Stimulated activated CD8-positive, alpha-beta memory T cell treated with anti-CD3 and anti-CD28 coated beads, Interleukin-15, amount 100 ng/mL, for 24 hours (primary cell): ENCODE measurements at places on chromosomes 2 and 18.
A peak's percentile ranks its signal among the peaks of the same experiment; 100 is the strongest.

DNA sequence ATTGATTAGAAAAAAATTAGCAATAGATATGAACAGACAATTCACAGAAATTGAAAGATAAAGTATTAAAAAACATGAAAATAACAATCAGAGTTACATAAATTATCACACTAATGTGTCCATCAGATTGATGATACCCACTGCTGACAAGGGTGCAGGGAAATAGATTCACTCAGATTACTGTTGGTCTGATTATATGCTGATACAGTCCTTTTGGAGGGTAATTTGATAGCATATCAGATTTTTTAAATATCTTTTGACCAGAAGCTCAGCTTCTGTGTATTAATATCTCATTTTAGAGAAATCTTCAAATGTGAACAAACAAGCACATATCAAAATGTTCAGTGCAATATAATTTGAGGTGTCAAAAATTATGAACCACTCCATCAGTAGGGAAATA is 157.9 kb upstream of the EPC2 start:
- DNase-seq: no peak

- DNase-seq: no peak
Observed at GRCh38 chr2:152037743-152038435, 61.0 kb downstream of the CACNB4 start.

DNA sequence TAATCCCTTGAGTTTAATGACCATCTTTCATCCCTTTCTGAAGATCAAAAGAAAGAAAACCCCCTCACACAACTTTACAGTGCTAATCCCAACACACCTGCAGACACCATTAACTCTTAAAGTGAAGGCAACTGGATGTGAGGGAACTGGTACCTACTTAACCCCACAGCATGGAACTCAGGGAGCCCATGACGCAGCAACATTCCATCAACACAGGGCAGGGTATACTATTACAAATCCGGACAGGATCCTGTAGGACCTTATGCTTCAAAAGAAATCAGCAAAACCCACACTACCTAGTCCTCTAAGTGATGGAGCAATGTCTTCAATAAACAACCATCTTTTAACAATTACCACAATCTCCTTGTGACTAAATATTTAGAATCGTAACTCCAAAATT is 78.6 kb downstream of the FARSB start:
- no peak for DNase-seq

- DNase-seq: no peak
Observed at GRCh38 chr2:164779383-164780057, 62.1 kb downstream of the COBLL1 start.

- DNase-seq: no peak
Observed at GRCh38 chr2:187774551-187775071, 220.4 kb upstream of the TFPI start.

DNA sequence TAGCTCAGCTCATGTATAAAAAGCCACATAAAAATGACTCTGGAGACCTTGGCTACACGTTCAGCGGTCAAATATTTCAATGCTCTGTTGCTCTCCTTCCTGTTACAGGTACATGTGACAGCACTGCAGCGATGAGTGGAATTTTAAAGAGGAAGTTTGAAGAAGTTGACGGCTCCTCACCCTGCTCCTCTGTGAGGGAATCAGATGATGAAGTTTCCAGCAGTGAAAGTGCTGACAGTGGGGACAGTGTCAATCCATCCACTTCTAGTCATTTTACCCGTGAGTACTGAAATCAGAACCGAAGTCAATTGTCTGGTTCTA is 125.4 kb downstream of the CSRNP3 start:
- no peak for DNase-seq

GRCh38 chr18:48785091-48785614 is 165.6 kb downstream of the SMAD7 start:
- no peak for DNase-seq

GRCh38 chr2:200373973-200374416 is 67.5 kb downstream of the SPATS2L start:
- DNase-seq: no peak

DNA sequence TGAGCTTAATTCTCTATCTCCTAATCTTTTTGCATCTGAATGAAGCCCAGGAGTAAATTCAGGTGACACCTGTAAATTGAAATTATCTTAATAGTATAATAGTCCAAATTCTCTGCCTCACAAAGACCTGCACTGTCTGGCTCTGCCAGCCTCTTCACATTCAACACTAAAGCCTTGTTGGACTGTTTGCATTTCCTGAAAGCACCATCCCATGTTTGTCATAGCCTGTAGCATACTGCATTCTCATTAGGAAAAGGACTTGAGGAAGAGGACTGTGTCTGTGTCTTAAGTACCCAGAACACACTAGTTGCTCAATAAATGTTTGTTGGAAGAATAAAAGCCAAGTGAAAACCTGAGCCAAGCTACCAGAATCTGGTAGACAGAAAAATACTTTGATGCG is 42.9 kb upstream of the GRHL1 start:
- no peak for DNase-seq

DNA sequence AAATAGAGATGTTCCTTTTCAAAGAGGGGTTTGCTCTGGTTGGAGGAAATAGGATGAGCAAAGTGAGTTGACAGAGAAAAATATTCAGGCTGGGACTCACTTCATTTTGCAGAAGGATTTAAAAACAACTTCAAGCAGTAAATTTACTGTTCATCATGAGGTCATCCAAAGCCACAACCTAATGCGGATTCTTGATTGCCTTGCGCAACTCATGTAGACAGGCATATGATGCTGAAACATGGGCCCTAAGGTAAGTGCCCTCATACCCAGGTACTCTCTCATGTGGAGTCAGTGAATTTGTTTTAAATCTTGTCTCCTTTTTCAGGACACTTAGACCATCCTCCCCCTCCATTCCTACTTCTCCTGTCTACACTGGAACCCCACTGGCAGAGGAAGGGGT is 51.9 kb upstream of the LYPD1 start:
- no peak for DNase-seq

DNA sequence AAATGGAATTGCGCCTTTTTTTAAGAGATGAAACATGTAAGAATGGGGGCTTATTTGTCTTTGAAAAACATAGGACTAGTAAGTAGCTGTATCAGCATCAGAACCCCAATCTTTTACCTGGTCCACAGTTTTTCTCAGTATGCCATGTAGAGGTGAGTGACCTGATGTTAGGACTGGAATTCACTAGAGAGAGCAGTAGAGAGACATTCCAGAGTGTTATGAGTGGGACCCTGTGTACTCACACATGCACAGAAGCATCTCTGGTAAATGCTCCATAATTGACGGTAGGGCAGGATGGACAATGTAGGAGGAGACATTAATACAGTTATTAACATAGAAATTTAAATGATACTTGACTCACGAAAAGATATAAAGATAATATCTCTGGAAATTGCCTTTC is 1.4 kb upstream of the GALNT13 start:
- no peak for DNase-seq

- DNase-seq: no peak
Observed at GRCh38 chr2:138682163-138682562, 98.0 kb downstream of the NXPH2 start.

DNA sequence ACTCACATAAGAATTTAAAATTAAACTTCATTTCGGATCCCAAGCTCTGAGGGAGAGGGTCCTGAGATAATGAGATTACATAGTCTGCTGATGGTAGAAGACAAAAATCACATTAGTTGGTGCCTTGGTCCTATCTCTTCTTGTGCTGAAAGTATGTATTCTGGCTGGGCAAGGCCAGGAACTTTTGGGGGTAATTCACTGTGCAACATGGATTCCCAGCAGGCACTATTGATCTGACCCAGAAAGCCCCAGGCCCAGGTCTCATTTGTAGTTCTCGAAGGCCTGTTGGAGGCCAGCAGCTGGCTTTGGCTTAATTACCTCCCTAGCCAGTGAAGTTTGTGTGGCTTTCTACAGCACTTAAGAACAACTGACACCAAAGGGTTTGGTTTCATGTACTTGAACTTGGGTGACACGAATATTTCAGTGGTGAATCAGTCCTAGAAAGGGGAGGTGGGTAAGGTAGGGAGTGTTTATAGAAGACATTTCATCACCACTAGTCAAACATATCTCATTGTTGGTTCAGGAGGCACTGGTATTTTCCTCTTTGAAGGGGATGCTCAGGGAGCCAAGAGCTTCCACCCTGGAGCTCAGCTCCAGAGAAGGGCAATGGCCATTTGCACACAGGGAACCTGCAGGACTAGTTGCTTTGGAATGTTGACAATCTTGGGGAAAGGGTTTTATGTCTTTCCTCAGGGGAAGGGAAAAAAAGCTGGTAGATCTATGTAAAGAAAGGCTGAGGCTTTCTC is 217.8 kb downstream of the OSR1 start:
- DNase-seq: no peak

- DNase-seq: no peak
Observed at GRCh38 chr2:218829868-218830451, 1.6 kb downstream of the PRKAG3 start.

DNA sequence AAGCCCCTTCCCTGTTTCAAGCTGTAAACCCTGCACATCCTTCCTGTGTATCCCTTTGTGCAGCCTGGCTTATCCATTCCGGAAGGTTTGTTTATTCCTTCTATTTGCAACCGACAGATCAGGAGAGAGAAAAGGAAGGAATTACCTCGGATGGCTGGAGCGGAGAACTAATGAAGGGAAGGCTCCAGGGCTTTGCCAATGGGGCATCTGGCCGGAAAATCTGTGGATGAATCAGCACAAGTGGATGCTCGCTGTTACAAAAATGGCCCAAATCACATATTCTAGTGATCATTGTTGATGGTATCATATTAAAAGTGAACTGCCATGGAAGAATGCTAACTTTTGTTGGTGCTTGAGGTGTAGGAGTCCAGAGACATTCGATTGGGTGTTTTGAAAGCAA is 97.1 kb downstream of the AQP4 start:
- no peak for DNase-seq

DNA sequence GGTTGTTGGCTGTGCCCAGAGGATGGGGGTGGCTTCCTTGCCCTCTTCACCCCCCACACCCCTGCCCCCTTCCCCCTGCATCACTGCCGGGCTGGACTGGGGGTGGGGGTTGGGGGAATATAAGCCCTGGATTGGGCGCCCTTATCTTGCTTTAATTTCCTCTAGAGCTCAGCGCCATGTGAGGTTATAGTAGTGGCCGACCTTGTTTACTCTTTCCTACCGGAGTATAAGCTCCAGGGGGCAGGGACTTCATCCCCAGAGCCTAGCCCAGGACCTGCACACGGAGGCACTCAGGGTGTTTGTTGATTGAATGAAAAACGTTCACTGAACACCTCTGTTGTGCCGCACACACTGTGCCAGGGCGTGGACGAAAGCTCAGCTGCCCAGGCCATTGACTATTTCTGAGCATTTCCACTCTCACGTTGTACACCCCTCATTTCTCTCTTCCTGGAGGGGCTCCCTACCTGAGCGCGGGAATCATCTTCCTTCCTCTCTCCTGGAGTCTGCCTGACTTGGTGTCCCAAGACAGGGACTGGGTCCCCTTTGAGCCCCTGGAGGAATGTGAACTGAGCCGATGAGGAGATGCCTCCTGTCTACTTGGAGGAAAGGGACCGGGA is 9.3 kb upstream of the SPATA3 start:
- no peak for DNase-seq

DNA sequence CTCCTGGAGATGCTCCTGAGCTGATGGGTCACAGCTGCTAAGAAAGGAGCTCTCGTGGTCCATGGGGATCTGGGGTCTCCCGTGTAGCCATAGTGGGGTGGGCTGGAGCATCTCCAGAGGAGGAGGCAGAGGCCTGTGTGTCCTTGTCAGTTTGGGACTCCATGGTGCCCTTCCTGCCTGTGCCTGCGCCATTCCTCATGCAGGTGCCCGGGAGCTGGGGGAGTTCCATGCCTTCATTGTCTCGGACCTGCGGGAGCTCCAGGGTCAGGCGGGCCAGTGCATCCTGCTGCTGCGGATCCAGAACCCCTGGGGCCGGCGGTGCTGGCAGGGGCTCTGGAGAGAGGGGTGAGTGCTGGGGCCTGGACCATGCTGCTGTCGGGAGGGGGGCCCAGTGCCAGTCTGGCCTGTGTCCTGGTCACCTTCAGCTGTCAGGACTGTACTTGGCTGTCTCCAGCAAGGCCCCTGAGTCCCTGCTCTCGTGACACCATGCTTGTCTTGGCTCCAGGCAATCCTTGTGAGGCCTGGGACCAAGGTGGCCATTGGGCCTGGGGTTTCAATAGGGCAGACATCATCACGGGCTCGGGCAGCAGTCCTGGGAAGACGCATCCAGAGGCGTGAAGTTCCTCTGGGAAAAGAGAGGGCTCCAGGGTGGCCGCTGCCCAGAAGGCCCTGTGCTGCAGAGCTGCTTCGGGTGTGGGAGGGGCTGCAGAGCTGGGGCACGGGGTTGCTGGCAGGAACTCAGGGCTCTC is 7.3 kb downstream of the CAPN10 start:
- DNase-seq: no peak

DNA sequence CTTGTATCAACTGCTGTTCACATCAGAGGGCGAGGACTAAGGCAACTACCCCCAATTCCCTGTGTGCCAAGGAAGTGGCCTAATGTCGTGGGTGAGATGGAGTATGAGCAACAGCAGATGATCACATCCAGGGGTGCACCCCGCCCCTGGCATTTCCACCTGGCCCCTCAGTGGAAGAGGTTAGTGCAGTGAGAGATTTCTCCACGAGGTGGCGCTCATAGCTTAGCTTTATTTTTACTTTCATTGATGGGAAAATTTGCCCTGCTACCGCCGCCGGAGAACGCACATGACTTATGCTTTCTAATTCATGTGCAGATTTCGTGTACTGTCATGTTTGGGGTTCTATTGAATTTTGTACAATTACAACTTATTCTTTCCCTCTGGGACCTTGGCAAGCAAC is 470.6 kb upstream of the MEX3C start:
- peak; percentile 8 for DNase-seq

GRCh38 chr2:67311536-67311935 is 85.6 kb upstream of the ETAA1 start:
- no peak for DNase-seq

GRCh38 chr18:2442006-2442405 is 129.3 kb downstream of the METTL4 start:
- DNase-seq: no peak

DNA sequence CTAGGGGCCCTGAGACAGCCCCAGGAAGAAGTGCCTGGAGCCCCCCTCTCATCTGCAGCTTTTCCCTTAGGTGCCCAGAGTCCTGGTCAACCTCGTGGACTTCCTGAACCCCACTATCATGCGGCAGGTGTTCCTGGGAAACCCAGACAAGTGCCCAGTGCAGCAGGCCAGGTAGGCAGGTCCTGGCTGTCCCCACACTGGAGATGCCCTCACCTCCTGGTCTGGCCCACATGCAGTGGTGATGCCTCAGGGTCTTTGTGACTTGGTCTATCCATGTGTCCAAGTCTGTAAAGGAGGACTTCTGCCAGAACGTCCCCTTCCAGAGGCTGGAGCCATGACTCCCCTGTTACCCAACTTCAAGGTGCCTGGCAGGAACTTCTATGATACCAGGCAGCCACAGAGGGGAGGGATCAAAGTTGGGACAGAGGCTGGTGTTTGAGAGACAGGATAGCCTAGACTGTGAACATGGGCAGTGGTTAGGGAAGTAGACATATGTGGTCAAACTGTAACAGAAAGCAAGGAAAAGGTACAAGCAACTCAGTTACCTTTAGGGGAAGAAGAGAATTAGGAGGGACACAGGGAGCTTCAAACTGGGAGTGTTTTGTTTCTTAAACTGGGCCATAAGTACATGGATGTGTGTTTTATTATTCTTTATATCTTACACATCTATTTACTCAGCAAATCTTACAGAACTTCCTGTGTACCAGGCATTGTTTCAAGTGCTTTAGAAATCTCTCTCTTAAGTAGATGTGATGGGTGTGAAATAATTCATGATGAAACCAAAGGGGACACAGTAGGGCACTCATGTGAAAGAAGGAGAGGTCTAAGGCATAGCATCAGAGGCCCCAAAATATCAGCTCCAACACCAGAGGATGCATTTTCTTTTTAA is 107.1 kb downstream of the PLB1 start:
- no peak for DNase-seq

GRCh38 chr18:78742218-78742745 is 237.3 kb upstream of the SALL3 start:
- no peak for DNase-seq
